ENCODE measurements at places on chromosomes 3 and 15.

DNA sequence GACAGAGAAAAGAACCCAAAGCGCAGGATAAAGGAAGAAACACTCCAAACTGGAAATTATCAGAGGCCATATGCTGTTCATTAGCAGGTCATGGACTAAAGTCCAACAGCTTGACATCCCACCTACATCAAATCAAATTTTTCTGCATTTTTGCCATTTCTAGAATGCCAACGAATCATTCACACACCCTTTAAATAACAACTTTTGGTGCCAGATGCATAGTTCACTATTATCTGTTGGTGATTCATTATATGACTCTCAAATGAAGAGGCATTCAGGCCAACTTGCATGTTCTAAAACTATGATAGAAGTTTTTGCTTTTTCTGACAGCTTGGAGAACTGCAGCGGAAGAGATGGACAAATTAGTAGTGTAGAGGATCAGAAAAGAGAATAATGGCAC is 529.8 kb upstream of the NAALADL2 start:
- no peak for DNase-seq

GRCh38 chr15:92112180-92112579 is 258.7 kb downstream of the SLCO3A1 start:
- DNase-seq: no peak

DNA sequence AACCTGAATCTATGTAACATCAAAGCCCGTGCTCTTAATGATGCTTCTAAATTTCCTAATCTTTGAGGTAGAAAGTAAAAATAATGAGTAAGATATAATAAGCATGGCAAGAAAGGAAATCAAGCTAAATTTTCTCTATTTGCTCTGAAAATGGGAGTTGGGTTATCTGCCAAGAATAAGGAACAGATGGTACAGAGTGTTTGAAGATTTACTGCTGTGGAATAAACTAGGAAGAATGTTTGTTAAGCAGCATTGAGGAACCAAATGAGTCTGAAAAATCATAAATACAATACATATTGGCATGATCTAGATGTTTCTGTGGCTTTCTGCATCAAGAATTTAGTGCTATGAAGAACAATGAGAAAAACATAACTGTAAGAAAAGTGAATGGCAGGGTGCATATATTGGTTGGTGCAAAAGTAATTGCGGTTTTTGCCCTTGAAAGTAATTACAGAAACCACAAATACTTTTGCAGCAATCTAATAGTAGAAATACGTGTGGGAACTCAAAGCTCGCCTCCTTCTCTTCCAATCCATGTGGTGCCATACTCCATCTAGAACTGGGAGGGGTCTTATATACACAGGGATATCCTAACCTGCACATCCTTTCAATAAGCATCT is 87.6 kb downstream of the SUCNR1 start:
- no peak for DNase-seq

DNA sequence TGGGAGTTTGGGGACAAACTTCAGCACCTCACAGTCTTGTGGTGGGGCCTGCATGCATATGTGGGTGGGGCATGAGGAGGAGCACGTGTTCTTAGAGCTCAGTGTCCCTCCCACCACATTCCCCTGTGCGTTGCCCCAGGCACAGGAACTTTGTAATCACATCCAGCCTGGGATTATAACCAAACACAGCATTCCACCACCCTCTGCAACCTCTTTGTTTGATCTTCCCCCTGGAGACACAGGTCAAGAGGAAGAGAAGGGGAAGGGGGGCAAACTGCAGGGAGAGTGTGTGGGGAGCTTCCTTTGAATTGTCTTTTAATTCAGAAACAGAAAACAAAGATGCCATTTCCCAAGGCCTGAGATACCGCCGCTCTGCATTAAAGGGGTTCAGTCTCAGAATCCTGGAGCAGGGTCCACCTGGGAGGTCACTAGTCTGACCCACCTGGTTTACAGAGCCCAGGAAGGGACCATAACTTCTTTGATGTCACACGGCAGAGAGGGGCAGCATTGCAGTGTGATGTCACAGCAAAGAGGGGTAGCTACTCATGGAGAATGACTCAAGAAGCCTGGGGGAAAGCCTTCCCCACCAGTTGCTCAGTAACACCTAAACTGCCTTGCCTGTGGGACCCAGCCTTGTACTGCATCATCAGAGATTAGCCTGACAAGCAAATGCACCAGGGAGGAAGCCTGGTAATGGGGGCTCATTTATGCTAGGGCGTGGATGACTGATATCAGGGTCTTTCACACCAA is 106.3 kb upstream of the RNU6-1 start:
- DNase-seq: no peak

GRCh38 chr3:30286007-30286669 is 320.3 kb upstream of the TGFBR2 start:
- DNase-seq: no peak

- no peak for DNase-seq
These were observed 124.7 kb downstream of the SRGAP3 start for GRCh38 chr3:9124730-9125129.

DNA sequence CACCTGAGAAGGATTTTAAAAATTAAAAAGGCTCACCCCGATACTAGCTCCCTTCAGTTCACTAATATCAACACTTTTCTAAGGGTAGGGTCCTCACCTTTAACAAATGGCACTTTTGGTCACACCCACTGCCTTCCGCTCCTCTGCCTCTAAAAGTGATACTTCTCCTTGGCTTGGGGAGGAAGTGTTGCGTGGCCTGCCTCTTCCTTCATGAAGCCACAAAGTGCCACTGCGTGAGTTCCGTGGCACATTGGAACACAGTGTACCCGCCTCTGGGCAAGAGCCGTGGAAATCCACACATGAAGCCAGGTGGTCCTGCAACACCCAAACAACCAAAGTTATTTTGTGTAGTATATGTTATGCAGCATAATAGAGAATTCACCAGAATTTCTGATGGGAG is 3.9 kb downstream of the B4GALT4 start:
- DNase-seq: no peak

DNA sequence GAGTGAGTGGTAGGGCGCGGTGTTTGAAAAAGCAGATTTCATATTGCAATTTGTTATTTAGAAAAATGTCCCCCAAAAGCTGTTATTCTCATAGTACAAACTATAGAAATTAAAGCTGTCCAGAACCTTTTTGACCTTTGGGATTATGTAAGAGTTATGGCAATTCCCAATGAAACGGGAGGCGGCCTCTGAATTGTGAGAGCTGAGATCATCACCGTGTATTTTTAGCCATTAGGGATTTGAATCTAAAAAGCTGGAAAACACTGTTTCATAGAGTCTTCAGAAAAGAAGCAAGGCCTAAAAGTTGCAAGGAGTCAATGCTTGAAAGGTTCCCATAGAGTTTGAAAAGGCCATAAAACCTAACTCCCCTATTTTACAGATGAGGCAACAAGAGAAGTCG is 38.6 kb upstream of the SLC25A26 start:
- DNase-seq: no peak

GRCh38 chr15:98063871-98064270 is 103.4 kb downstream of the ARRDC4 start:
- DNase-seq: no peak

DNA sequence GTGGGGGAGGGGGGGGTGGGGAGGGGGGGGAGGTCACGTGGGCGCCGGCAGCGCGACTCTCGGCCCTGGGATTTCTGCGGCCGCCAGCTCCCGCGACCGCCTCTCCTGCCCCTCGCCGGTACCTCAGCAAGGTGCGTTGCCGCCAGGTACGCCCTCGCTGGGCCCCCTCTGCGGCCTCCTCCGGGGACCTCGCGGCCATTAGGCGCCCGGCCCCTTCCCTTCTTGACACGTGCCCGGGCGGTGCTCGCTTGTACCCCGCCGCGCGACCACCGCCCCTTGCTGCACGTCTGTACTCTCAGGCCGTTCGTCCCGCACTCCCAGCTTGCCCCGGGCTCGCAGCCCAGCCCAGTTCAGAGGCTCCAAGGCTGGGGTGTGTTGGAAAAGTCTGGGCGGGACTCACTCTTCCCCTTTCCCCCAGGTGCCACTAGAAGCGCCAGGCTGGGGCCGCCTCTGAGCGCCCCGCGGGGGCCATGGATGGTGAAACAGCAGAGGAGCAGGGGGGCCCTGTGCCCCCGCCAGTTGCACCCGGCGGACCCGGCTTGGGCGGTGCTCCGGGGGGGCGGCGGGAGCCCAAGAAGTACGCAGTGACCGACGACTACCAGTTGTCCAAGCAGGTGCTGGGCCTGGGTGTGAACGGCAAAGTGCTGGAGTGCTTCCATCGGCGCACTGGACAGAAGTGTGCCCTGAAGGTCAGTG is at the start of gene MAPKAPK3:
MAPKAPK3 (plus strand) TSS at position 56 of the 696 bp plus-strand sequence; CDS start at position 471, 415 bp downstream.
- no peak for DNase-seq

DNA sequence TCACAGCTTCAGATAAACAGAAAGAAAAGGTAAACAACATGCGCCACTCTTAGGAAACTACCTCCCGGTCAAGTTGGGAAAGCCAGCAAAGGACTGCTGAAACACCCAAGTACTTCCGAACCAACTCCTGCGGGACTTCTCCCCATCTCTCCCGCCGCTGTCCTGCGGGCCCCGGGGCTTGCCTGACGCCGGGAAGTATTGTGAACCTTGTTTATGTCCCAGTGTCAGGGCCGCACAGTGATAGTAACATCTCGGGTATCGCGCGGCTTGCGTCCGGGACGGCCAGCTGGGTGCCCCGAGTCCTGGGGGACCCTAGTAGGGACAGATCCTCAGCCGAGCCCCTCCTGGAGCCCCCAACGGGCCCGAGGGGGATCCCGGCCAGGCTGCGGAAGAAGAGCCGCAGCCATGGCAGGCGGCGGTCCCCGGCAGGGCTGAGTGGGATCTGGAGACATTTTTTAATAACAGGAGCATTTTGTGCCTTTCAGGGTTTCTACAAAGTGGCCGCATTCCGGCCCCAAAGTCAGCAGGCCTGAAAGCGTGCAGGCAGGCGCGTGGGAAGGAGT is 756 bp downstream of the CLPX start:
- no peak for DNase-seq

DNA sequence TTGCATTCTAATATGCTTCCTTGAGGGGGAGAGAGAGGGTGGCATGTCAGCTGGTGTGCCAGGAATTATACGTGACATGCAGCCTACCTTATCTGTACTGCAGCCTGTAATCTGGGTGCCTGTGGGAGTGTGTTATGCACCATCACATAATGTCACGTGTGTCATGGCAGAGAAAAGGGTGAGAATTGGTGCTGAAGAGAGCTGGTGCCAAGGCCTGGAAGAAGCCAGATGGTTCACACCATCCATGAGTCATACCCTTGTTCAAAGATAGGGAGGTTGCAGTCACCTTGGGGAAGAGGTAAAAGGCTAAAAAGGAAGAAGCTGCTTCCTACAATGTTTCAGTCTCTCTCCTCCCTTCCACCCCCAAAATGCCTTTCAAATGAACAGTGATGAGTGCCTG is 5.3 kb downstream of the BRPF1 start:
- DNase-seq: no peak

DNA sequence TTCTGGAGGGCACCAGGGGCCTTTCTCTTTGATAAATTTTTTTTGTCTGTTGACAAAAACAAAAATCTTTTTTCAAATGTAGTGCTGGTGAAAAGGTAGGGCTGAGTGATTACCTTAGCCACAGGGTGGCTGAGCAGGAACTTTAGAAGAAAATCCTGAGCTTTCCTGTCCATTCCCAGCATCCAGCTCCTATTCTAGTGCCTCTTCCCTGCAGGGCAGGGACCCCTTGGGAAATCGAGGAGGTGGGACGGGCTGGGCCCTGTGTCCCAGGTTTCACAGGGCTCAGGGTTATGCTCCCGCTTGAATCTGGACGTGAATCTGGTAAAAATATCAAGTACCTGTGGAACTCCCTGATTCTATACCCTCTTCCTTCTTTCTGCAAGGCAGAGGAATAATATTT is 31.7 kb downstream of the EDEM1 start:
- no peak for DNase-seq

DNA sequence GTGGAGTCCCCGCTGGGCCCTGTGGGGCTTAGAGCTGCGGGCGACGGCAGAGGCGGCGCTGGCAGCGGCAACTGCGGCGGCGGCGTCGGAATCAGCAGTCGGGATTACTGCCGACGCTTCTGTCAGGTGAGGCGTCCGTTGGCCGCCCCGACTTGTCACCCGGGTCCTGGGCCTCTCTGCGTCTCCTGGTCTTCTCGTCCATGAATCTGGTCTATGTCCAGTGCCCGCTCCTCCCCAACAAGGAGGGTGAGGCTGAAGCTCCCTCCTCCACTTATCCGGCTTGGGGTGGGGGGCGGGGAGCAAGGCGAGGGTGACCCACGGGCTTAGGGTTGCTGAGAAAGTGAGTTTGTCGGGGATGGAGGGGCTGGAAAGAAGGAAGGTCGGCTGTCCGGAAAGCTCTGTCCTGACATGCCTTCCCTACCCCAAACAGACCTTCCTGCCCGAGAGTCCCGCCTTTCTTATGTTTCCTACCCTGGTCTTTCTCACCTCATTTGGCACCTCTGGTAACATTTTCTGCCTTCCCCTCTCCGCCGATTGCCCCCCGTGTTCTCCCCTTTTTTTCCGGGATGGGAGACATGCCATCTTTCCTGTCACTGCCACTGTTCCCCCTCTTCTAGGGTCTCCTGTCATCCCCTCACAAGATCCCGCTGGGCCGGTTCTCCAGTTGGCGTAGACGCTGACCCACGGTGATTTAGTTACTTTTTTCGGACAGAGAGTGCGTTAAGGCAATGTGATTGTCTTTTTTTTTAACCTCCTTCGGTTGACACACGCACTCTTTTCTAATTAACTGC is 520 bp downstream of the ZNF654 start:
- no peak for DNase-seq

GRCh38 chr3:28050120-28050519 is 191.3 kb upstream of the CMC1 start:
- DNase-seq: no peak

DNA sequence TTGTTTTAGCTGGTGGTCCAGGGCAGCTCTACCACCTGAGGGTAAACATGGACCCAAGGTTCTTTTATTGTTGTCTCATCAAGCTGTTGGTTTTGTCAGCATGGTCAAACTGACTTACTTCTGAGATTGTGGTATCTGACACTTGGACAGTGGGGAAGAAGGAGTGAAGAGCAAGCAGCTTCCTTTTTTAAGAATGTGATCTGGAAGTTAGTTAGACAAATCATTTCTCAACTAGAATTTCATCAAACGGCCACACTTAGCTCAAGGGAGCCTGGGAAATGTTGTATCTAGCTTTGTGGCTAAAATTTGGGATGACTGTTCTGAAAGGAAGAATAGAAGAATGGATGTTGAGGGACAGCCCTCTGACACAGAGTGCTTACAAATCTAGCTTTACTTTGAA is 215.2 kb downstream of the ZNF621 start:
- no peak for DNase-seq

DNA sequence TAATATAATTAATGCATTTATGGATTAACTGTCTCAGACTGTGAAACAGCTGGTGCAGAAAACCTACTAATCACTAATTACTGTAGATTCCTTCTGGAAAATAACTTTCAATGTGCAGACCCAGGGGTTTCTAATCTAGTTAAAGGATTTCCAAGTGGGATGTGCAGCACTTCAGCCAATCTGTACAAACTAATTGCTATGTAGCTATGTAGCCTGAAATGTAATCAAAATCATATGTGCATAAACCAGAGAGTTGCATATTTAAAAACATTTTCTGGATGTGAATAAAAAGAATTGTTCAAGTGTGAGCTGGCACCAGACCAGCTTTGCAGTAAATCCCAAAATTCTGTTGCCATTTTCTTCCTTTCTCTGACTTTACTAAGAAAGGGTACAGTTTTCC is 127.5 kb upstream of the CD96 start:
- no peak for DNase-seq

GRCh38 chr3:177013681-177014280 is 183.5 kb downstream of the TBL1XR1 start:
- no peak for DNase-seq
